ENCODE measurements at places on chromosomes 13 and 19.
A peak's percentile ranks its signal among the peaks of the same experiment; 100 is the strongest.

- DNase-seq, result no peak
Observed at GRCh38 chr19:41324921-41325639, 15.1 kb downstream of the CCDC97 start.

GRCh38 chr13:49368688-49369087, 75.2 kb downstream of the CAB39L start:
- no peak for DNase-seq

- no peak for DNase-seq
Observed at GRCh38 chr13:113365583-113365970, 1.6 kb upstream of the GRTP1 start.

DNA sequence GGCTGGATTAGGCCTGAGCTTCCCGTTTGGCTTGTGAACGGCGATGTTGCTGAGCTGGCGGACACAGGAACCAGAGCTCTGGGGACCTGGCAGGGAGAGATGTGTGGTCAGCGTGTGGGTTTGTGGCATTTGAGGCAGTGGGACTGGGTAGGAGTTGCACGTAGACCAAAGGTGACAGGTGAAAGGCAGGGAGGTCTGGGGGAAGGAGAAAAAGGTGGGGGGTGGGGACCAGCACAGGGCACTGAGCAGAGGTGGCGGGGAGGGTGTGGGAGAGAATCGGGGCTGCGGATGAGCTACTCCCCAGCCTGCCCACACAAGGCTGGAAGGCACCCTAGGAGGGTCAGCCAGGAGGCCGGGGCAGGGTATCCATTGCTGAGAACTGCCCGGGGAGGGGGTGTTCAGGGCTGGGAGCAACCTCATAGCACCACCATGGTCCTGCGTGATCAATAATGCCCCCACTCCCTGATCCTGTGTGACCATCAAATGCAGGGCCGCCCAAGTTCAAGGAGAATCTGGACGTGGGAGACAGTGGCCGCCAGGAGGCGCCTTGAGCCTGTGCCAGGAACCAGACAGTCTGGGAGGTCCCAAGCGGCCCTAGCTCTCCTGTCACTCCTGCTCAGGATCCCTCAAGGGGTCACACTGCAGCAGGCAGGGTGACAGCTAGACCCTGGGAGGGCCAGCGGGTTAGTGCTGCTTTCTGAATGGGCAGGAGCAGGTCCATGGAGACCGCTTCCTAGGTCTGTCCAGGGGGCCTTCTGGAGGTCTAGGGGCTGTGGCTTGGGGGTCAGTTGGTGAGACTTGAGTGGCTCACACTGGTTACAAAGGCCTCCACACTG, 12.8 kb upstream of the SELENOW start:
- no peak for DNase-seq

- DNase-seq, result no peak
Observed at GRCh38 chr13:38350114-38350617, 515 bp downstream of the UFM1 start.

DNA sequence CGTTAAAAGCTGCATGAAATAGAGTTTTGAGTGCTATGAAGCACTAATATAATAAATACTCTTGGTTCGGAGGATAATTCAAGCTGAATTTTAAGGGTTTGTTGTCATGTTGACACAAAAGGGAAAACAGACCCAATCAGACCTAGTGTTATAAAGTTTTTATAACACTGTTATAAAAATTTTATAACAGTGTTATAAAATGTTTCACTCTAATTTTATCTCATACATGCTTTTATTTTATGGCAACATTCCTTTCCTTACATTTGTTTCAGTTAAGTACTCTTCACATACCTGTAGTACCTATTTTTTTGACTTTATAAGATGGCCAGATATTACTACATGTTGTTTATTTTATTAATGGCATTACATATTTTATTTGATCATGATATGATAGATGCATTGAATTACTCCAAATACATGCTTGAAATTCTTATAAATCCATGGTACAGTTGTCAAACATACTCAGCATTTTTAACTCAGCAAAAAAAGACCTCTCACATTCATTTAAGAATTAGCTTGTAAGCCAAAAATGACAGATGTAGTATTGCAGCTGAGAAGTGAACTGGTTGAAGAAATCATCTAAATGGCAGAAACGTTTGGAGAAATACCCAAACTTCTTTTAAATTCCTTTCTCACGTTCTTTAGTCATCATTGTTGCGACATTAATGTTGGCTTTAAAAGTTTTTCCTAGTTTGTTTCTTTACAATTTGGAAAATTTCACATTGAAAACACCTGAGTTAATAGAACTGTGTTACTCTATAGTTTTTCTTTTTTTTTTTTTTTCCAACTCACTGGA, 104.5 kb downstream of the PIBF1 start:
- no peak for DNase-seq

- DNase-seq, result no peak
Observed at GRCh38 chr13:48094404-48094780, 512 bp downstream of the MED4 start.

GRCh38 chr19:51417107-51417809, at the start of gene SIGLEC10:
Gene SIGLEC10, minus strand, starts transcription at chr19:51417642. Its CDS starts 61 bp downstream, at chr19:51417581.
- no peak for DNase-seq

GRCh38 chr19:42324655-42325307, 654 bp upstream of the MEGF8 start:
- peak; percentile 95 for DNase-seq

- DNase-seq, result no peak
Observed at GRCh38 chr13:51704399-51705313, 99.3 kb downstream of the DHRS12 start.

GRCh38 chr13:106473154-106473553, 62.3 kb downstream of the EFNB2 start:
- DNase-seq, result no peak

- no peak for DNase-seq
Observed at GRCh38 chr19:6806488-6806887, 34.0 kb downstream of the VAV1 start.

- DNase-seq, result no peak
Observed at GRCh38 chr13:77860507-77860981, 58.1 kb downstream of the EDNRB start.

Data from vagina (tissue), 2 donors.